ENCODE measurements at places on chromosomes 5 and 9. TPM values are rescaled to one million over a fixed set of nuclear protein-coding genes. Genes with fewer than 3 reads are reported as not detected.
A peak's percentile ranks its signal among the peaks of the same experiment; 100 is the strongest.

- H3K27me3 ChIP-seq, result no peaks in the 10 kb centered on the region
- no peak for DNase-seq
- no peaks in the 10 kb centered on the region for H3K36me3 ChIP-seq
- peak overlapping the region; percentile 63 for H3K4me3 ChIP-seq
- peak overlapping the region; percentile 93 for H3K27ac ChIP-seq
- H3K4me1 ChIP-seq, result peaks cover 96% of the 10 kb centered on the region
Observed at GRCh38 chr5:52800394-52801213, 12.9 kb downstream of the ITGA1 start.

DNA sequence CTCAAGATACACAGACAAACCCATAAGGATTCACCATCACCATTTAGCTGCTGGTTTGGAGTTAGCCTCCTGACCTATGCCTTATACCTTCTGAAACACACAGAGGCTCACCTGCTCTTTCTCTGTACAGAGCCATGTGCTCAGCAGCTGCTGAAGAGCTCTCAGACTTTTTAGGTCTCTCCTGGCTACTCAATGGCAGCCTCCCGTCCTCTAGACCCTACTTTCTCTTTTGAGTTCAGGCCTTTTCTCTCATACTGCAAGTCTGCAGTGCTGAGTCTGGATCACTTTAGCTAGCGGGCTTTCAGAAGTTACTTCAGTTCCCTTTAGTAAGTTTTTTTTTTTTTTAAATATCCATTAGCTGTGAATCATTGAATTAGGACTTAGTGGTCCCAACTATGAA is 25.7 kb downstream of the LVRN start:
- H3K27me3 ChIP-seq, result no peaks in the 10 kb centered on the region
- H3K36me3 ChIP-seq, result no peaks in the 10 kb centered on the region
- no peak overlapping the region for H3K27ac ChIP-seq
- H3K4me1 ChIP-seq, result no peaks in the 10 kb centered on the region
- H3K4me3 ChIP-seq, result no peak overlapping the region
- DNase-seq, result no peak

DNA sequence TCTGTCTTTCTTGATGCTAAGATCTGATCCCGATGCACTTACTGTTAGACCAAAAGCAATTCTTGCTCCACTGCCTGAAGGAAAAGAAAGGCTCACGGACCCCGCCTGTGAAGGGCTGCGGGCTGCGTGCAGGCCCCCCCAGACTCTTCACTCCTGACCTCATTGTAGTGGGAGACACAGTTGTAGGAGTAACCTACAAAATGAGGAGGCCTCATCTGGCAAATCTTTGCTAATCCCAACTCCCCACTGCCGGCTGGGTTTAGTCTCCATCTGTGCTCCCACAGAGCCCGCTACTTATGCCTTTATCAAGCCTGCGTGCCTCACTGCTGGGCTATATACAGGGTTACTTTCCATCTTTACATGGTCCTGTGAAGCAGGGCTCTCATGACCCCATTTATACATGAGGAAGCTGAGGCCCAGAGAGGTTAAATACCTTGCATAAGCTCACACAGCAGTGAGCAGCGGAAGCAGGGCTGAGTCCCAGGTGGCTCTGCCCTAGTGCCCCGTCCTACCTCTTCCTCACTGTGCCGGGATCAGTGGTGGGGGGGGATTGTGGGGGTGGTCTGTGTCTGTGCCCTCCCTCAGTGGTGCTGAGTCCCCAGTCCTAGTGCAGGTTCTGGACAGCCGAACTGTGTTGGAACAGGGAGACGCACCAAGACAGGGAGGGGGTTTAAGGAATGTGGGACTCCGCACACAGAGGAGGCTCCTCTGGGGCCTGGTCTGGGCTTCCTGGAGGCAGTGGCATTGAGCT is 43.9 kb upstream of the RNF130 start:
- H3K4me3 ChIP-seq, result no peak overlapping the region
- no peak overlapping the region for H3K27ac ChIP-seq
- no peaks in the 10 kb centered on the region for H3K4me1 ChIP-seq
- H3K36me3 ChIP-seq, result no peaks in the 10 kb centered on the region

DNA sequence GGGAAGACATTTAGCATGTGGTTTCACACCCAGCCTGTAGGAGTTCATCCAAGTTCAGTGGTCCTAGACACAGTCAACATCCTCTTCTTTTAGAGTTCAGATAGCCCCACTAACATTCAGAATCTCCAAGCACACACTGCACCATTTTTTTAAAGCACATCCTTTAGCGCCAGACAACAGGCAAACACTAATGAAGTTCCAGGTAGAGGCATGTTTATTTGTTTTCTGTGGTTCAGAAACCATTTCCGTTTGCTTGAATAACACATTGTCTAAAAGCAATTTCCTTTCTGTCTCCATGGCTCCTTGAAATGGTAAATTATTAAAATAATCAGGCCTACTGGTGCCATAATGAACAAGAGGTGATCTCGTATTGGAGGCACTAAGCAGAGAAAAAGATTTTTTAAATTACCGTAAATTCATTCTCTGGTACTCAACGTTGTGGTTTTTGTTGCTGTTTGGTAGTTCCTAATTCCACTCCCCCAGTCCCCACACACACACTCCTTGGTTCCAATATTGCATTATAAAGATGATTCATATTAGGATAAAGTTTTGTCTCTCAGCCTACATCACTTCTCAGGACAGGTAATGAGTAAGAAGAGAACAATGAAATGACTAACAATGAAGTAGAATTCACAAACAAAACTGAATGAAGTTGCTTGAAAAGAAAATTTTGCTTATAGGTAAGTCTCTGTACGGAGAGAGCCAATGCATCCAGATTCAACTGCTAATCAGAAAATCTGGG is 153.1 kb downstream of the PCSK1 start:
- no peak for DNase-seq
- H3K27ac ChIP-seq, result no peak overlapping the region
- no peak overlapping the region for H3K4me3 ChIP-seq
- no peaks in the 10 kb centered on the region for H3K27me3 ChIP-seq
- no peaks in the 10 kb centered on the region for H3K4me1 ChIP-seq
- no peaks in the 10 kb centered on the region for H3K36me3 ChIP-seq

DNA sequence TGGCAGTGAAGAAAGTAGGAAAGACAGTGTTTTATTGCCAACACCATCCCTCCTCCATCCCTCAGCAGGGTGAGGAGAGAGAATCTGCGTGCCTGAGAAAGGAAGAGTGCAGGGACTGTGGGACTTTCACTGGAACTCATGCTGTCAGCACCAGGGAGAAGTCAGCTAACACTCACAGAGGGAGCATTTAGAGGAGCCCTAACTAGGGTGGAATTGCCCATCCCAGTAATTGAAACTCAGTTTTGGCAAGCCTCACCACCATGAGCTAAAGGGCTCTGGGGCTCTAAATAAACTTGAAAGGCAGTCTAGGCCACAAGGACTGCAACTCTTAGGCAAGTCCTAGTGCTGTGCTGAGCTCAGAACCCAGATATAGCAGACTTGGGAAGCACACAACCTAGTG is 622.3 kb downstream of the SEMA5A start:
- no peaks in the 10 kb centered on the region for H3K36me3 ChIP-seq
- no peak overlapping the region for H3K4me3 ChIP-seq
- DNase-seq, result no peak
- no peaks in the 10 kb centered on the region for H3K4me1 ChIP-seq

Gene TAF11L5
- total RNA-seq, result not detected

Gene GABBR2
- total RNA-seq, result not detected

All from esophagus muscularis mucosa (tissue), 4 donors.